Activated T-cell treated with anti-CD3 and anti-CD28 coated beads, Interleukin-2, amount 50 U/mL, for 1 hour (primary cell): ENCODE measurements at places on chromosomes 5 and 9.

DNA sequence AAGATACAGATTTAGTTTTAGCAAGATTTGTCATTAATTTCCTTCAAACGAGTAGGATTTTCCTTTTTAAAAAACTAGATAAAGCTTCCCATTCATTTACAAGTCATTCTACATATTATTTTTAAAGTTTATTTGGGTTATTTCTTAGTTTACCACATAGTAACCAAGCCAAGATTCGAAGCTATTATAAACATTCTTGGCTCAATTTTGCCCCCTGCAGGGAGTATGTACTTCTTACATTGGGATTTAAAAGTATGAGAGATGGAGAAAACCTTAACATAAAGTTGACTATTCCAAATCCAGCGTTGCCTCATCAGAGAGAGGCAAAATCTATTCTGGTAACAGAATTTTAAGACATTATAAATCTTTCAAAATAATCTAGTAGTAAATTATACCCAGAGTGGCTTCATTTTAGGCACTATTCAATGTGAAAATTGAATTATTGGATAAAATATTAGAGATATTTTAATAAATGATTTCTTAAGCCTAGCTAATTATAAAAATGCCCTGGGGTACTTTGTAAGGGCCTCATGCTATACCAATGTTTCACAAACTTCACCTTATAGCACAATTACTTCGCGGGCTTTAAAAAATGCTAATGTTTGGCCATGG is 39.1 kb downstream of the FBN2 start:
- DNase-seq = no peak

GRCh38 chr5:9787861-9788600 is 157.9 kb upstream of the TAS2R1 start:
- no peak for DNase-seq

- DNase-seq = no peak
Observed at GRCh38 chr5:110361471-110361870, 365.0 kb downstream of the TMEM232 start.

DNA sequence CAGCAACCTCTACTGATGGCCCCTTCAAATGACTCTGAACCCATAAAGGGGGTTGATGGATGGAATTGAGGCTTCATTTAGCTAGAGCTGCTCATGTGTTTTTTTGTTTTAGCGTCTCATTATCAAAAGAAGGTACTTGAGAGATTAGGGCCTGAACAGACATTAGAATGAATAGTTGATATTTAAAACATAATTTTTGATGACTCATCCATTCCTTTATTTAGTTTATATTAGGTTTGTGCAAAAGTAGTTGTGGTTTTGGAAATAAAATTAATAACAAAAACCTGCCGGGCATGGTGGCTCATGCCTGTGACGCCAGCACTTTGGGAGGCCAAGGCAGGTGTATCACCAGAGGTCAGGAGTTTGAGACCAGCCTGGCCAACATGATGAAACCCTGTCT is 485.9 kb downstream of the PSAT1 start:
- DNase-seq = no peak

GRCh38 chr9:107727086-107727780 is 237.7 kb upstream of the KLF4 start:
- no peak for DNase-seq

DNA sequence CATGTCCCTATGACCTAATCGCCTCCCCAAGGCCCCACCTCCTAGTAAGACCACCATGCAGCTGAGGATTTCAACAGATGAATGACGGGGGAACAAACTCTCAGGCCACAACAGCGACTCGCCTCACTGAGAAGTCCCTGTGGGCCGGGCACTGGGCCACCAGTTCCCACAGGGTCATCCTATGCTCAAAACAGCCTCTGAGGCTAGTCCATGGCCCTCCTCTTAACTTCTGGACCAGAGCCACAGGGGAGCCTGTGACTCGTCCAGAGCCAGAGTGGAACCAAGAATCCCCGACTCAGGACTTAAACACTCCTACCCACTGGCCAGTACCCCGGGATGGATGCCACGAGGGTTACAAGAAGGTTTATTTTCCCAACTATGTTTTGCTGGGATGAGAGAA is 12.3 kb downstream of the GFPT2 start:
- DNase-seq = no peak

GRCh38 chr9:70439991-70440706 is 25.7 kb upstream of the KLF9 start:
- DNase-seq = no peak

DNA sequence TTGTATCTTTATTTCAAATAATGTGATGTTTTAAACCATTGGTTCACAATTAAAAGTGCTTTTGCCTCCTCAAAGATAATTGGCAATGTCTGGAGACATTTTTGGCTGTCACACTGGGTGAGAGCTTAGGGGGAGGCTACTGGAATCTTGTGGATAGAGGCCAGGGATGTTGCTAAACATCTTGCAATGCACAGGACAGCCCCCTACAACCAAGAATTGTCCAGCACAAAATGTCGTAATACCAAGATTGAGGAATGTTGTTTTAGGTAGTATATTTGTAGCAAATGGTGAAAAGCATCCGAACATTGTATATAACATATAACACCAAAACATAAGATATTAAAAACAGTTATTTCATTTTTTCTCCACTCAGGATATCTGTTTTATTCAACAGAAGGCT is 99.8 kb downstream of the SLC44A1 start:
- DNase-seq = no peak

DNA sequence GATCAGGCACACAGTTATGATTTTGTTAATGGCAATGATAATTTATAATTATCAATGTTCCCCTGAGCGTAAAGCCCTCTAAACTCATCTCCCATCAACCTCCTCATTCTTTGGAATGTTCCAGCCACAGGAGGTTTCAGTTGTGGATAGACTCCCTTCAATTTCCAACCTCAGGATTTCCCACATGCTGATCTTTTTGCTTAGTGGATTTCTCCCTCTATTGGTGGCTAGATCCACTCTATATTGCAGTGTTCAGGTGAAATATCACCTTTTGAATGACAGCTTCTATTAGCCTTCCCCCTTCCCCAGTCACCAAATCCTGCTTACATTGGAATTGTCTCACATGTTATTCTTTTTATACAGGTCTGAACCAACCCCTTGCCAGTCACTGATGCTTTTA is 113.9 kb downstream of the CDH10 start:
- DNase-seq = no peak

DNA sequence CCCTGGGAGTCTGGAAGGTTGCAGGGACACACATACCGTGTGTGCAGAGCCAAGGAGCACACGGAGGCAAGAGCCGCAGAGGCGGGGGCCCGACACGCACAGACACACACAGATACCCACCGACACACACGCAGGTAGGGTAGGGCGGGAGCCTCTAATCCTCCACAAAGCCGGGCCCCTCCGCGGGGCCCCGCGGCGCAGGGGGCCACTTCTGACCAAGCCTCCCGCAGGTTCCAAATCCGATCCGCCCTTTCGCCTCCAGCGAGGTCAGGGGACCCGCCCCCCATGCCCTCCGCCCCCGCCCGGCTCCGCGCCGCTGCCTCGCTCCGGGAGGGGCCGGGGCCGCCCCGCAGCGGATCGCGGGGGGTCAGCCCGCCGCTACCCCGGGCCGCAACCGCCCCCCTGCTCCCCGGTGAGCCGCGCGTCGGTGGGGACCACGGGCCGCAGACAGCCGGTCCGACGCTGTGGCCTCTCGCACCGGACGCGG is 1.4 kb upstream of the LMX1B start:
- DNase-seq = no peak

DNA sequence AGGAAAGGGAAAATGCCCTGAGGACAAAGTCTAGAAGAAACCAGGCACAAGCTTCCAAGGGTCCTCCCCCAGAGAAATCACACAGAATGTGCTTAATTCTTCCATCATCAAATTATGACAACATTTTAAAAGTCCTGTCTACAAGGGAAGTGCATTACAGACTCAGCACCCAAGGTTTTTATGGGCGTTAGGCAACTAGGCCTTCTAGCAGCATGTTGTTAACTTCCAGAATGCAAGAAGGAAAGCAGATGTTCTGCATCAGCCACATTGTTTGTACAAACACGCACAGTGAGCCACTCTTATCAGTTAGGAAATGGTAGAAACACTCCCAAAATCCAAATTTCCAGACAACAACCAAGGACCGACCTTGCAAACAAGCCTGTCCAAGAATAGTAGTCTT is 26.5 kb downstream of the SMC5 start:
- no peak for DNase-seq

GRCh38 chr9:71761938-71762353 is 6.4 kb downstream of the CEMIP2 start:
- DNase-seq = no peak

- no peak for DNase-seq
Observed at GRCh38 chr5:140246378-140247122, 56.4 kb downstream of the PFDN1 start.

DNA sequence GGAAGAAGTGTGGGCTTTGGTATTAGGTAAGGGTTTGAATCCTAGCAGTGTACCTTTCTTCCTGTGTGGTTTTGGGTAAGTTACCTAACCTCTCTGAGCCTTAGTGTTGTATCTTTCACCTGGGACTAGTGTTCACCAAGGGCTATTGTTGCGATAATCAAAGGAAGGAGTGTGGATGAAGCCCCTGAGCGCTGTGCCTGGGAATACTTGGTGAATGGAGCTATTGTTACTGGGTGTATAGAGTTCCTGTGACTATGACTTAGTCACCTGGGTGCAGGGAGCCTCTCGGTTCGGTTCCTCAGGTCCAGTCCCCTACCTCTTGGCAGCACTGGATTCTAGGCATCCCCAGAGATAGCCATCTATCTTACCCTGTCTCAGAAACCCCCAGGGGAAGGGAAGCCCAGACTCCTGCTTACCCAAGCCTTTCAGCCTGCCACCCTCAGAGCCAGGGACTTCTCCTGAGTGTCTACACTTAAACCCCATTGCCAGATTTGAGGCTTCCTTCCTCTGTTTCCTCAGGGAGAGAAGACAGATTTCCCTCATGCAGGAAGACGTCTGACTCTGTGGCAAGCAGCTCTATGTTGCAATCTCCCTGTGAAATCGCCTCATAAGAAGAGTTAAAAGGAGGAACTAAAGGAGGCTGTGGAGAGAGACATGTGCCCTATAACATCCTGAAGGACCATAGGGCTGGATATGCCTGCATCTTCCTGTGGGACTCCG is 181.0 kb upstream of the PITX1 start:
- no peak for DNase-seq

GRCh38 chr9:116204252-116204882 is 50.8 kb downstream of the PAPPA start:
- no peak for DNase-seq

GRCh38 chr9:129696944-129697655 is 31.7 kb downstream of the PRRX2 start:
- no peak for DNase-seq
